Amniotic stem cell (primary cell): ENCODE measurements at places on chromosomes 1 and 21.

DNA sequence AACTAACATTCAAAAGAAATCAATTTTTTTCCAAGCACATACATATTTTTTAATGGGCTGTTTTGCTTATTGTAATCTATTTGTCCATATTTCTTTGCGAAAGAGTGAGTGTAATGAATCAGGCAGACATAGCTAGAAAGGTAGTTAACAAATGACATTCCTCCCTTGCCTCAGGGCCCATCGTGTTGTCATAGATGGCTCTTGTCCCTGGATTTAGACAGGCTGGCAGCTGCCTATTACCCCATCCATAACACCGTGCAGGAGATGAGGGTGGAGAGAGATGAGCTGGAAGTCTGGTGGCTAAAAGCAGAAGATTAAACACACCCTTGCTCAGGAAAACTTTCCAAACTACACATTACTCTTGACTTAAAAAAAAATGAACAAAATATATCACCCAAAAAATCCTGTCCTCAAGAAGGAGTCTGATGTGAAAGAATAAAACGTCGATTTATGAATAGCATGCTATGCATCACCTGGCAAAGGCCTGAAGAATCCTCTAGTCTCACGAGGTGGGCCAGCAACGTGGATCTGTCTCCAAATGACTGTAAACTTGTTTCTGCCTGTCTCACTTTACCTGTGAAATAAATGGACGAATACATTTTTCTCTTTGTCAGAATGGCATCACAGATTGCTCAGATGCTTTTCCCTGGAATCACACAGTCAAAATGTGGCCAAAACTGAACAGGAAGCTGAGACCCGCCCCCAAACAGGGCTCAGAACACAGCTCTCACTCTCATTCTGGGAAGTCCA, 55.7 kb downstream of the C21orf91 start:
- no peak for DNase-seq

DNA sequence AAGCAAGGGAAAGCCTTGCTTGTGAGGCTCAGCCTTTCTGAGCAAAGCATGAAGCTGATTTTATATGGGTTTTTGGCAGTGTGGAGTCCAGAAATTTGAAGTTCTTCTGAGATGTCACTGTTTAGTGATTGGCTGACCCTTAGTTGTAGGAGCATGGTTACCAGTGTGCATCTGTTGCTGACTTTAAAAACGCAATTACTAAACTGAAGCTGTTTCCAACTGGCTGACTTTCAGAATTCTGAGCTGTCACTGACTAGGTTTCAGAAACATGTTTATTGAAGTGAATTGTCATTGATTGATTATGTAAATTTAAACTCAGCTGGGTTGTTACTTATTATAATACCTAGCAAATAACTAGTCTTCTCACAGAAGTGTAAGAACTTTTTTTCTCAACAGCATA, 89.4 kb downstream of the PDE4B start:
- no peak for DNase-seq

- no peak for DNase-seq
Observed at GRCh38 chr1:223876590-223876989, 30.8 kb upstream of the TP53BP2 start.

GRCh38 chr1:69312055-69312732, 255.5 kb upstream of the LRRC7 start:
- DNase-seq: no peak

GRCh38 chr21:27681038-27681437, 714.1 kb upstream of the ADAMTS5 start:
- no peak for DNase-seq

GRCh38 chr1:90748668-90749067, 31.6 kb upstream of the BARHL2 start:
- DNase-seq: no peak

DNA sequence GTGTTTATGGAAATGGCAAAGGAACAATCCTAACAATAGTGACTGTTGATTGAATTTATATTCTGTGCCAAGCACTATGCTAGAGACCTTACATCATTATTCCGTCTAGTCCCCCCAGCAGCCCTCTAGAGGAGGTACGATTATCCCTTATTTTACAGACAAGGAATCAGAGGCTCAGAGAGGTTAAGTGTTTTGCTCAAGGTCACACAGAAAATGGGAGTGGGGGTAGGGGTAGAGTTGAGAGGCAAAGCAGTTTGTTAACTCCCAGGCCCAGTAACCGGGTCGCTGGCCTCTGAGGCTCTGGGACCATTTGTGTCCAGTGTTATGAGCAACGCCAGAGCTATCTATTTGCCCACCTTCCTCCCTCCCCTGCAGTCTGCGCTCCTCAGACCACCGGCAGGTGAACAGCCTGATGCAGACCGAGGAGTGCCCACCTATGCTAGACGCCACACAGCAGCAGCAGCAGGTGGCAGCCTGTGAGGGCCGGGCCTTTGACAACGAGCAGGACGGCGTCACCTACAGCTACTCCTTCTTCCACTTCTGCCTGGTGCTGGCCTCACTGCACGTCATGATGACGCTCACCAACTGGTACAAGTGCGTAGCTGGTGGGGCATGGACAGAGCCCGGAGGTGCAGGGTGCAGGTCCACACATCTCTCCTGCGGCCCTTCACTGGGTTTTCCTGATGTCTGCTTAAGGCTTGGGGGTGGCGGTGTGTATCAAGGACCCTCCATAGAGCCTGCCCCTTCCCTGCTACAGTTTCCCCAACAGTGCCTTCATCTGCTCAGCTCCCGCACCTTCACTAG, 19.8 kb downstream of the SERINC2 start:
- DNase-seq: no peak

- DNase-seq: no peak
Observed at GRCh38 chr1:58430421-58431275, 115.9 kb downstream of the OMA1 start.

DNA sequence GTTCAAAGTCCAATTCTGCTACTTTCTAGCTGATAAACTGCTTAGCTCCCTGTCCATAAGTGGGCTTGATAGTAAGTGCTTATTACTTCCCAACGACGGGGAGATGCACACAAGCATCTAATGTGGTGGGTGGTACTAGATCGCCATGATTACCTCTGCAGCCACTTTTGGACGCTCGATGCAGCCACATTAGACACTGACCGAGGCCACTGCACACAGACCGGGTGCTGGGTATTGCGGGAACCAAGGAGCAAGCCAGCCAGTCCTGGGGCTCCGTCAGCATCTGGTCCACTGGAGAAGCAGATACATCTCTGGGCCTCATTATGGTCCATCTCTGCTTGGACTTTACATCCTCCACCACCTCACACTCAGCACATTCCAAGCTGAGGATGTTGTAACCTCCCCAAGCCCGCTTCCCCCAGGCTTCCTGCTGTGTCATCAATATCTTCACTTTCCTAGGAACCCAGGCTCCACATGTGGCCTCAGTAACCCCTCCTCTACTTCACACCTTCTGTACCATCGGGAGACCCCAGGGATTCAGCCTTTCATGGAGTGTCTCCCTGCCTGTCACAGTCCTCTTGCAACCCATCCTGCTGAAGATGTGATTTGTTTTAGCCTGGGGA, 48.2 kb downstream of the RHOU start:
- no peak for DNase-seq

DNA sequence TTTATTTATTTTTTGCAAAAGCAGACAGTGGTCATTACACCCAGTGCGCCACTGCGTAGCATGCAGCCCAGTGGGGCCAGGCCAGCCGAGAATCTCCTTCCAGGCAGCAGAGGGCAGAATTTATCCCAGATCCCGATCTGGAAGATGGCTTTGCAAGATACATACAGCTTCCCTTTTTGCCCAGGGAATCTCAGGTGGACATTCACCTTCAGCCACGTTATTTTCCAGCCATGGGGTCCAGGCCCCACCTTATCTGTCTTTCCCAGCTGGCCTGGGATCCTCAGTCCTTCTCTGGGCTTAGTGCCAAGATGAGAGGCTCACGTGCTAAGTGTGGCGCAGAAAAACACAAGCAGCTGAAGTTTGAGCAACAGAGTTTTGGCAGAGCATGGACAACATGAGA, 123.6 kb downstream of the AJAP1 start:
- DNase-seq: no peak

DNA sequence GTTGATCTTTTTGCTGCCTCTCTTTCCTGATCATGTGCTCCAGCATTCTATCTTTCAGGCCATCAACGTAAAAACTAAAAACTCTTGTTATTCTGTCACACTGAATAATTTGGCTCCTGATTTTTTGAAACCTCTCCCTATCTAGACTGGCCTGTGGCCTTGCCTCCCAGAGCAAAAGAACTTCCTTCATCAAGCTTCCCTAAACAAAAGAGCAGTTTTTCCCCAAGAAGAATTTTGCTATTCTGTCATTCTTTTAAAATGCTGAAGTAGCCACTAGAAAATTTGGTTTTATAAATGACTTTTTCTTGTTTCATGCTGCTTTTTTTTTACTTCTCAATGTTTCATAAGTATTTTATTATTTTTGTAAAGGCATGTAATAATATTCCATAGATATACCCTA, 37.1 kb upstream of the CR2 start:
- DNase-seq: no peak

- DNase-seq: no peak
Observed at GRCh38 chr1:201419256-201419655, 2.3 kb downstream of the TNNI1 start.

DNA sequence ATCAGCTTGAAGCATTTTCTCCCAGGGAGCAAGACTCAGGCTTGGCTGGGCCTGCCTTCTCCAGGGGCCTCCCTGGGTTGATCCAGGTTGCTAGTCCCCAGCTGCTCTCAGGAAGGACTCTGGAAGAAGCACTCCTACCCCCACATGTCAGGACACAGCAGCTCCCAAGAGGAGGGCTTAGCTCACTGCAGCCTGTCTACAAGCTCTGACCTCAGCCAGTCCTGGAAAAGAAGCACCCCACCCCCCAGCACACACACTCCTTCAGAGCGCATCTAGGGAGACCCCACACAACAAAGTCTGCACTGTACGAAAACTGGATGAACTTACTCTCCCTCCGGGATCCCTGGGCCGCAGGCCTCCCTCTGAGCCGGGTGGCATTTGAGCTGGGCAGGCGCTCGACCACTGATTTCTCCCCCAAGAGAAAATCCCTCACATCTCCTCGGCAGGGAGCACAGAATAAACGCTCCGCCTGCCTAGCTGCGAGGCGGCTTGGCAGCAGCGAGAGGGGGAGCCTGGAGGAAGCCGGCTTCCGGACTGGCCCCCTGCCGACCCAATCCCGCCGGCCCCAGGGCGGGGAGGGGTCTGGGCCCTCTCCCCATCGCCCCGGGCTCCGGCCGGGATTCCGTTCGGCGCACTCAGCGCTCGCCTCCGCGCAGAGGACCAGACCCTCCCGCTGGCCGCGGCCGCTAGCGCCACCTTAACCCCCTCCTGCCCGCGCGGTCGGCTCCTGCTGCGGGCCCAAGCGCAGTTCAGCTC, at the start of gene KCNA2:
Gene KCNA2, minus strand, starts transcription at position 458 of the 756 bp plus-strand sequence. CDS start 1,576 bp downstream, outside the sequence.
- no peak for DNase-seq

DNA sequence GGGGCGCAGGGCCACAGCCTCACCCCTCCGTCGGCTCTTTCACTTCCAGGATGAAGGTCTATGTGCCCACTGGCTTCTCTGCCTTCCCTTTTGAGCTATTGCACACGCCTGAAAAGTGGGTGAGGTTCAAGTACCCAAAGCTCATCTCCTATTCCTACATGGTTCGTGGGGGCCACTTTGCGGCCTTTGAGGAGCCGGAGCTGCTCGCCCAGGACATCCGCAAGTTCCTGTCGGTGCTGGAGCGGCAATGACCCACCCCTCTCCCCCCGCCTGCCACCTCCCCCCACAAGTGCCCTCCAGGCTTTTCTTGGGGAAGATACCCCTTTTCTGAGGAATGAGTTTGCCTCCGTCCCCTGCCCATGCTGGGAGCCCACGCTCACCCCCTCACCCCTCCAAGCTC, 35.2 kb downstream of the EPHX1 start:
- no peak for DNase-seq

- no peak for DNase-seq
Observed at GRCh38 chr1:65469126-65469888, 48.8 kb downstream of the LEPR start.

DNA sequence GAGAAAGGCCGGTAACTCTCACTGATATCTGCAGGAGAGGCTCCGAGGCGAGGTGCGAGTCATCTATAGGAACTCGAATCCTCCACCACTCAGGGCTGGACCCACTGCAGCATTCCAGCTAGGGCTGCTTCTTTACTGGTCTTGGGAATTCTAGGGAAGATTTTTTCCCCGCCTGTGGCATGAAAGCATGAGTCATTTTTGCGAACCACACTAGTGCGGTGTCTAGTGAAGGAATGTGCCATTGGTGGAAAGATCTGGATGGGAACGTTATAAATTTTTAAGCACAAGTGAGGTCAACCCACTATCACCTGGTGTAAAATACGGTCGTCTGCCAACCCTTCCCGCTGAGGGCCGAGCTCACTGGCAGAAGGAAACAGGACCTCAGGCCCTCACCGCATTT, 49.7 kb downstream of the SYF2 start:
- DNase-seq: peak; percentile 3

GRCh38 chr1:176479971-176480370, 17.0 kb downstream of the PAPPA2 start:
- DNase-seq: no peak

DNA sequence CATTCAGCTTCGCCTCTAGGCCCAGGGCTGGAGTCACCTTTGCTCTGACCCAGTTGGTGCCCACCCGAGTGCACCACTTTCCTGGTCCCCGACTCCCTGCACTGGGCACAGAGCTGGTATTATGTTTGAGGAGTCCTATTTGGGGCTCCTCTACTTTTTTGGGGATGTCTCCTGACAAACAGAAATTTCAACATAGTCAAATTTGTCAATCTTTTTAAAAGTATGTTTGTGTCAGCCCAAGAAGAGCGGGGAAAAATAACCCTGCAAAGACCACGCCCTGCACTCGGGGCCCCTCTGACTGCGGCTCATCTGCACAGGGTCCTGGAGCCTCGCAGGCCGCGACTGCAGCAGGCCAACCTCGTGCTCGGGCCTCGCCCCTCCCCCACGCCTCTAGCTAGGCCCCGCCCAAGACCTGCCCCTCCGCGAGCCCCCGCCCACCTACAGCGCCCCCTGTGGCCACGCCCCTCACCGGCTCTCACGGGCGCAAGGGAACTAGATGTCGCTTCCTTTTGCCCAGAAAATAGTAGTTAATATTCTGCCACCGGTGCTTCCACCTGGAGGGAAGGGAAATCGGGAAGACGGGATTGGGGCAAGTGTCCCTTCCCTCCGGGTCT, 11.4 kb downstream of the FAM229A start:
- DNase-seq: no peak
